A549 treated with dexamethasone at 1 μM for 4 hours (cell line): ENCODE measurements at places on chromosomes 11 and 22. TPM values are rescaled to one million over a fixed set of nuclear protein-coding genes. Genes with fewer than 3 reads are reported as not detected.

The SLC25A18 gene
- total RNA-seq = 0.51 to 0.93 TPM (median 0.82 TPM) in 5 replicates

The OR52A1 gene
- total RNA-seq = not detected in 5 replicates

The SLC7A4 gene
- not detected in 5 replicates for total RNA-seq

The NXPE1 gene
- total RNA-seq = not detected in 5 replicates

The GAL gene
- 12.0 to 21.5 TPM (median 18.0 TPM) in 5 replicates for total RNA-seq

The MAPK8IP2 gene
- 2.5 to 4.0 TPM (median 3.6 TPM) in 5 replicates for total RNA-seq

The OSBP2 gene
- 8.2 to 11.8 TPM (median 11.1 TPM) in 5 replicates for total RNA-seq

The MMP12 gene
- total RNA-seq = 0.04 to 0.12 TPM (median 0.08 TPM) in 4 of 5 replicates, not detected in the other

The OR52E8 gene
- not detected in 5 replicates for total RNA-seq

The KIAA0930 gene
- 57.9 to 78.1 TPM (median 77.3 TPM) in 5 replicates for total RNA-seq

The DCHS1 gene
- 0.07 to 0.15 TPM (median 0.09 TPM) in 5 replicates for total RNA-seq

The MUC6 gene
- 0.01 to 0.02 TPM in 2 of 5 replicates, not detected in the others for total RNA-seq

The USP35 gene
- total RNA-seq = 5.9 to 8.2 TPM (median 7.7 TPM) in 5 replicates

The PLEKHA7 gene
- total RNA-seq = 51.3 to 73.3 TPM (median 66.1 TPM) in 5 replicates

The SHANK2 gene
- total RNA-seq = 7.0 to 12.1 TPM (median 8.8 TPM) in 5 replicates

The APIP gene
- 22.1 to 26.9 TPM (median 24.3 TPM) in 5 replicates for total RNA-seq

The KCNK4 gene
- 0.11 TPM in 2 of 5 replicates, not detected in the others for total RNA-seq

The OR6T1 gene
- total RNA-seq = not detected in 5 replicates

The PRPF19 gene
- total RNA-seq = 151 to 187 TPM (median 176 TPM) in 5 replicates

The IGSF22 gene
- total RNA-seq = not detected in 5 replicates

The ASCL2 gene
- total RNA-seq = 0.04 to 0.05 TPM in 2 of 5 replicates, not detected in the others

The OR52I2 gene
- not detected in 5 replicates for total RNA-seq

The C11orf87 gene
- total RNA-seq = 0.02 TPM in 2 of 5 replicates, not detected in the others

The KRTAP5-11 gene
- total RNA-seq = not detected in 5 replicates

The DHCR7 gene
- total RNA-seq = 38.2 to 57.8 TPM (median 53.2 TPM) in 5 replicates

The MS4A6A gene
- total RNA-seq = not detected in 5 replicates

The MRGPRE gene
- 0.06 to 0.14 TPM (median 0.08 TPM) in 4 of 5 replicates, not detected in the other for total RNA-seq

The CCND1 gene
- 147 to 223 TPM (median 198 TPM) in 5 replicates for total RNA-seq

The MFRP gene
- total RNA-seq = not detected in 5 replicates

The LIPT2 gene
- 1.7 to 2.3 TPM (median 2.1 TPM) in 5 replicates for total RNA-seq

The VSIG10L2 gene
- not detected in 5 replicates for total RNA-seq

The ANKK1 gene
- total RNA-seq = 0.04 to 0.07 TPM in 2 of 5 replicates, not detected in the others

The GLB1L2 gene
- 1.4 to 2.2 TPM (median 2.0 TPM) in 5 replicates for total RNA-seq

The DRD2 gene
- total RNA-seq = 0.06 to 0.09 TPM in 2 of 5 replicates, not detected in the others

The NCR3LG1 gene
- total RNA-seq = 1.9 to 3.7 TPM (median 2.8 TPM) in 5 replicates

The CDC42EP1 gene
- 21.2 to 33.8 TPM (median 32.1 TPM) in 5 replicates for total RNA-seq

The UPB1 gene
- total RNA-seq = 0.02 TPM in 1 of 5 replicates, not detected in the others

The LMNTD2 gene
- 1.6 to 3.4 TPM (median 2.4 TPM) in 5 replicates for total RNA-seq

The TMPRSS13 gene
- not detected in 5 replicates for total RNA-seq

The OR51I1 gene
- total RNA-seq = not detected in 5 replicates

The SOX6 gene
- 0.01 to 0.20 TPM (median 0.07 TPM) in 3 of 5 replicates, not detected in the others for total RNA-seq

The POU2AF1 gene
- total RNA-seq = 0.04 to 0.31 TPM in 2 of 5 replicates, not detected in the others

The CHCHD10 gene
- 92.9 to 197 TPM (median 166 TPM) in 5 replicates for total RNA-seq

The OR2AT4 gene
- not detected in 5 replicates for total RNA-seq

The WNT11 gene
- 0.98 to 2.9 TPM (median 1.8 TPM) in 5 replicates for total RNA-seq

The TPBGL gene
- total RNA-seq = 0.16 to 0.26 TPM (median 0.19 TPM) in 5 replicates

The PNPLA5 gene
- total RNA-seq = 0.03 to 0.14 TPM (median 0.05 TPM) in 3 of 5 replicates, not detected in the others

The HEPHL1 gene
- not detected in 5 replicates for total RNA-seq

The CNIH2 gene
- 1.3 to 2.9 TPM (median 2.5 TPM) in 5 replicates for total RNA-seq
